ENCODE measurements at places on chromosomes 5 and 9. TPM values are rescaled to one million over a fixed set of nuclear protein-coding genes. Genes with fewer than 3 reads are reported as not detected.

DNA sequence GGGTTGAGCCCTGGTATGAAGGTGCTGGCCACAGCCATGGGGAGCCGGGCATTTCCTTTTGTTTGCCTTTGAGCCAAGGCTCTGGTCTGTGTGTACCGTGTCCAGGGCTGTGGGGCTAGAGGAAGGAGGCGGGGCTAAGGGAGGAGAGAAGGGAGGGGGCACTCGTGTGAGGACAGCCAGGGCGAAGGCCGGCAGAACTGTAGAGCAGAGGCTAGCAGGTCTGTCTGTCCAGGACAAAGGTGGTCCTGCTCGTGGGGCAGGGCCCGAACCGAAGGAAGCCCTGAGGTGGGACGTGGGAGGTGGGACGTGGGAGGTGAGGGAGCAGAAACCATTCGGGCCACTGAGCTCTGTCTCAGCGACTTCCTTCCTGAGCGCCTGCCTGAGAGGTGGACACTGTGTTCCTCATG lies 41.3 kb upstream of the TESK1 start:
- DNase-seq: peak; percentile 70

DNA sequence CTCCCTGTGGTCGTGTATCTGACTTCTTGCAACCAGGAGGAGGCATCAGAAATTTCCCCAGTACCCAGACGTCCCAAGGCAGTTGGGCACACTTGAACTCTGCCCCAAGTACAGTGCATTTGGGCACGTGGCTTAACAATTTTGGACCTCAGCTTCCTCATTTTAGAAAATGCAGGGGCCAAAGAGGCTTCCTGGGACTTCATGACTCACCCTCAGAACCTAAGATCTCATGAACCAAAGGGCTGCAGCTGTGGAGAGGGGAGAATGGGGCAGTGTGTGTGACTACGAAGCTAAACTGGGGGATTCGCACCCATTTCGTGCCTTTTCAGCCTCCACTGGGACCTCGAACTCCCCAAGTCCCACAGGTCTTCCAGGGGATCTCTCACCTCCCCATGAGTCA lies 59.2 kb downstream of the SYK start:
- no peak for DNase-seq

DNA sequence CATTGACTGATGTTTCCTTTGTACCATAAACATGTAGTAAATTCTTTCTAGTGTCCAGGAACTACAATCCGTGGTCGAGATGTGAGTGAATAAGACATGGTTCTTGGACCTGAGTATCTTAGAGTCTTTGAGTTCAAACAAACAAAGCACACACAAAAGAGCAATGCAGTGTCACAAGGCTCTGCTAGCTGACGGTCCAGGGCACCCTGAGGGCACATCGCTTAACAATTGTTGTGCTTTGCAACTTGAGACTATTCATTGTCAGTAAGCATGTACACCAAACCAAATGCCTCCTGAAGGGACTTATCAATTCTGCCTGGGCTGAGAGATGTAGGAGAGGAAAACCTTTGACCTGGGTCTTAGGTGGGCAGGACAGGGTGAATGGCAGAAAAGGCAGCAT lies 84.8 kb downstream of the CAMK4 start:
- no peak for DNase-seq

DNA sequence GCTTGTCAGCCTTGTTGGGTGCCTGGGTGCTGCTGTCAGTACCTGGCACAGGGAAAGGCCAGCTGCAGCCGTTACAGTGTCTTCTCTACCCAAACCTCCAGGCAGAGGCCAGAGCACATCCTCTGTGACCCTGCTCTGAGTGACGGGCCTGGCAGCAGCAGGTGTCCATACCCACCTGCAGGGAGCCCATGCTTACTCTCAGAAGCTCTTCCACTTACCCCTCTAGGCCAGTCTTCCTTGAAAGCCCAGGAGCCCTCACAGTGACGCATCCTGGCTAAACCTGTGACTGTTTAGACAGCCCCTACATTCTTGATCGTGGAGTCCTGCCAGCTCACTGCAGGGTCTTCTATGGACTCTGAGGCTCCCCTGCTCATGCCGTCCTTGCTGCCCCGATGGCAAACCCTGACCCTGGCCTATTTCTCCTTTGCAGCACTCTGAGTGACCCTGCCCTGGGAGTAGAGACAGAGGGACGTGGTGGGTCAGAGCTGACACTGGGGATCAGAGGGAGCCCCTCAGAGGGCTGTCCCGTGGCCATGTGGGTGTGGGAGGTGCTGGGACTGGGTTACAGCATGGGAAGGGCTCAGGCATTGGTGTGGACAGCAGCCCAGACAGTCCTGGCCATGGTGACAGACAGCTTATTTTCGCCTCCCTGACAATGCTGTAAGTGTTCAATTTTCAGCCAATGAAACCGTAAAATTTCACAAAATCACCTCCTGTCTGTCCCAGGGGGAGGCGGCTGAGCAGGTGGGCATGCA lies 67.6 kb upstream of the RNF130 start:
- peak; percentile 0 for DNase-seq

- DNase-seq: no peak
These were observed 5.4 kb upstream of the B4GALT1 start for GRCh38 chr9:33172256-33173238.

DNA sequence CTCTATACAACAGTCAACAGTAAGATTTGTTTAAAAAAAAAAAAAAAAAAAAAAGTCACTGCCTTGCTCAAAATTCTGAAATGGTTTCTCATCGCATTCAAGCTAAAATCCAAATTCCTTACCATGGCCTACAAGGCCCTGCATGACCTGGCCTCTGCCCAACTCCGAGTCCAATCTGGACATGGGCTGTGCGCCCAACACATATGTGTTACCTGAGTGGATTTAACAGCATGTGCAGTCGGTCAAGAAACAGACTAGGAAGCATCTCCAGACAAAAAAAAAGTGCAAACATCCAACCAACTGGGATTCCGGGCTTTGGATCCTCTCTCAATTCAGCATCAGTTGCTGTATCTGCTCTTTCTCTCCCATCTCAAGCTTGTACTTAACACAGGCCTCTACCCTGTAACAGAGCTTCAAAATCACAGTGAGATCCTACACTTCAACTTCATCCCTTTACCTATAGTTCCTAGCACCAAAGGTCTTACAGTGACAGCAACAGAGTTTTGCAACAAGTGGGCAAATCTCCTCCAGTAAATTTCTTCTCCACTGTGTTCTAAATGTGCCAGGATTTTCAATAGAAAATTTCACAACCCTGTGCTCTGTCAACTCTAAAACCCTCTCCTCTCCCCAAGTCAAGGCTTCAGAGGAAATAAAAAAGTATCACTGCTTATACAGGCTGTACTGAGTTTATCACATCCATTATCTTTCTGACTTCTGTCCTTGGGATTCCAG lies 19.6 kb downstream of the ZNF608 start:
- DNase-seq: no peak

DNA sequence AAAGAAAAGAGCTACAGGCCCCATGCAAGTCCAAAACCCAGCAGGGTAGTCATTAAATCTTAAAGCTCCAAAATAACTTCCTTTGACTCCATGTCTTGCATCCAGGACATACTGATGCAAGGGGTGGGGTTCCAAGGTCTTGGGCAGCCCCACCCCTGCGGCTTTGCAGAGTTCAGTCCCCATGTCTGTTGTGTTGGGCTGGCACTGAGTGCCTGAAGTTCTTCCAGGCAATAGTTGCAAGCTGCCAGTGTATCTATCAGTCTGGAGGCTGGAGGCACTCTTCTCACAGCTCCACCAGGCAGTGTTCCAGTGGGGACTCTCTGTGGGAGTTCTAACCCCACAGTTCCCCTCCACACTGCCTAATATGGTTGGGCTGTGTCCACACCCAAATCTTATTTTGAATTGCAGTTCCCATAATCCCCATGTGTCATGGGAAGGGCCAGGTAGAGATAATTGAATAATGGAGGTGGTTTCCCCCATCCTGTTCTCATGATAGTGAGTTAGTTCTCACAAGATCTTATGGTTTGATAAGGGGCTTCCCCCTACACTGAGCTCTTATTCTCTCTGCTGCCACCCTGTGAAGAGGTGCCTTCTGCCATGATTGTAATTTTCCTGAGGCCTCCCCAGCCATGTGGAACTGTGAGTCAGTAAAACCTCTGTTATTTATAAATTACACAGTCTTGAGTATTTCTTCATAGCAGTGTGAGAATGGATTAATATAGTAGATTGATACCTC lies 237.5 kb upstream of the ADRA1B start:
- no peak for DNase-seq

DNA sequence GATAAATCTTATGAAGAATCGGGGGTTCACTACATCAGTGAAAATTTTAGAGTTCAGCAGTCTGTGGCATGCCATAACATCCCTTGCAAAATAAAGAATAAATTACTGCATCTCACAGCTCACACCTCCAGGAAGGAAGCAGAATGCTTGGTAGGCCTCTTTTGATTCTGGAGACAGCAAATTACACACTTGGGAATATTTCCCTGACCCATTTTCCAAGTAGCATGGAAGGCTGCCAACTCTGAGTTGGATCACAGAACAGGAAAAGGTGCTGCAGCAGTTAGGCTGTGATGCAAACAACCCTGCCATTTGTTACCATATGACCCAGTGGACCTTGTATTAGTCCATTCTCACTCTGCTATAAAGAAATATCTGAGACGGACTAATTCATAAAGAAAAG lies 293.5 kb downstream of the ASTN2 start:
- peak; percentile 27 for DNase-seq

- no peak for DNase-seq
These were observed 2.8 kb downstream of the PURA start for GRCh38 chr5:140116716-140117115.

- peak; percentile 29 for DNase-seq
These were observed 33.4 kb upstream of the PPP3R2 start for GRCh38 chr9:101628173-101628572.

- peak; percentile 69 for DNase-seq
These were observed 25.6 kb downstream of the TGFBI start for GRCh38 chr5:136054142-136055019.

- peak; percentile 61 for DNase-seq
These were observed 1.5 kb downstream of the SPAAR start for GRCh38 chr9:35910613-35911359.

DNA sequence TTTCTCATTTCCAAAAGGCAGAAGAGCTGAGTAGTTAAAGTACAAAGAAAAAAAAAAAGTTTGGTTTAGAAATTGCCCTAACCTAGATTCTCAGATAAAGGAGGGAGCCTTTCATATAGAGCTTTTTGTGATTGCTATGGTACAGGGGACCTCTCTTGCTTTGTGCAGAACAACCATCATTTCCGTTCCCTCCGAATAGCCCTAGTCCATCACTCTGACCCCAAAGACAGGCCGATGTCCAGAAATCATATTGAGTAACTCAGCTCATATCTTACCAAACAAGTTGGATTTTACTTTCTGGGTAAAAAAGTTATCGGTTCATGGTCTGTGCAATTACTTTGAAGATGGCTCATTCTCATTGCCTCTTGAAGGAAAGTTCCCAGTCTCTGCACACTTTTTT lies 36.7 kb upstream of the COL15A1 start:
- DNase-seq: no peak

UBE2QL1 gene
- total RNA-seq: 6.1 TPM

RORB gene
- 0.43 TPM for total RNA-seq
